Stimulated activated CD8-positive, alpha-beta memory T cell treated with anti-CD3 and anti-CD28 coated beads, Interleukin-4, amount 100 ng/mL, for 1 hour (primary cell): ENCODE measurements at places on chromosomes 5 and 9.

- no peak for DNase-seq
Observed at GRCh38 chr9:113479174-113479621, 15.7 kb downstream of the RGS3 start.

- no peak for DNase-seq
Observed at GRCh38 chr5:3201941-3202340, 393.7 kb upstream of the IRX1 start.

DNA sequence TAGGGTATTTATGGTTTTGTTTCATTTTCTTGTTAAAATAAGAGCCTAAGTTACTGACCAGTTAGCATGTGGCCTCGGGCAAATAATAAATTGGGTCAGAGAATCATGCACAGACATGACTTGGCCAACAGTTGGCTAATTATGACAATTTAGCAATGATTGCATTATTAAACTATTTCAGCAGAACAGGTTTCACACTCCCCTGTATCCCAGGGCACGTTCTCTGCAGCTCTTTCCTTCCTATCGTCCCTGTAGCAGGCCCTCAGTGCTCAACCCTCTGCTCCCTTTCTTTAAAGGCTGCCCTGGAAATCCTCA is 167.9 kb downstream of the TSSK1B start:
- no peak for DNase-seq

- DNase-seq = no peak
Observed at GRCh38 chr9:126488310-126488709, 125.4 kb upstream of the LMX1B start.

GRCh38 chr9:93100276-93100636 is 4.2 kb downstream of the CARD19 start:
- DNase-seq = no peak

- no peak for DNase-seq
Observed at GRCh38 chr9:125258160-125258785, 3.4 kb upstream of the GAPVD1 start.

DNA sequence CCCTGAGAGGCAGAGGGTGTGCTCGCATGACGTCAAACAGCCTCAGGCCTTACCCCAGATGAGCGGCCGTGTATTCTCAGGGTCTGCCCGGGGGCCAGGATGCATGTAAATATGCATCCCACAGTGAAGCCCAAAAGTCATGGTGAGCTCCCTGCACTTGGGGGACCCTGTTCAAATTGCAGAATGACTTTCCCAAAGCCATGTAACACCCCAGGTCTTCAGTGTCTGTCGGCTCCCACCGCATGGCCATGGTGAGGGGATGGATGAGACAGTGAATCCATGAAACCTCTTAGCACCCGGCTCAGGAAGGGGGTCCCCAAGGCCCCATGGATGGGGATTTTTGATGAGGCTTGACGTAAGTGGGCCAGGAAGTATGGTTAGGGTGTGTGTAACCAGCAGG is 9.3 kb upstream of the COL5A1 start:
- DNase-seq = no peak

- DNase-seq = no peak
Observed at GRCh38 chr5:116013207-116013785, 19.0 kb upstream of the ARL14EPL start.

DNA sequence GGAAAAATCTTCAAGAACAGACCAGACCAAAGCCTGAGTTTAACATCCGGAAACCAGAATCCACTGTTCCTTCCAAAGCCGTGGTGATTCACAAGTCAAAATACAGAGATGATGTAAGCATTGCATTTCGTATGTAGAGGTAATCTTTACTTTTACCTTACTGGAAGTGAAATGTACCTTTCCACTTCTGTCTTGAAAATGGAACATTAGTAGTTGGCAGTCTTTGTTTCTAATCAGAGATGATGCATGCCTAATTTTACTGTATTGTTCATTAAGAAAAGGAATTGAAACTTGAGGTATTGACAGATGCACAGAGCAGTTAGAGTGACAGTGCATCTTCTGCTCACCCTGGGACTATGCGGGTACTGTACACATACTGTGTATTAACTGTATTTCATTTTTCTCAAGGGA is 34.6 kb downstream of the HABP4 start:
- DNase-seq = no peak

DNA sequence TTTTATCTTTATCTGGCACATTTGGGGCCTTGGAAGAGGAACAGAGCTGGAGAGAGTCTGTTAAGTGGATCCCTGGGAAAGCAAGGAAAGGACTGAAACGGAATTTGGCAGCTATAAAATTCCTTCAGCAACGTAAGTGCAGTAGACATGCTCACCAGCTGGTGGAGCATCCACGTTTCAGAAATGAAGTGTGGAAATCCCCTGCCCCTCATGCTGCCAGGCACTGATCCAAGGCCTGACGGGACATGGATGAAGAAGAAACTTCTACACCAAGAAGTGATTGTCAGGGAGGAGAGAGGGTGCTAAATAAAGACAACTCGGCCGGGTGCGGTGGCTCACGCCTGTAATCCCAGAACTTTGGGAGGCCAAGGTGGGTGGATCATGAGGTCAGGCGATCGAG is 209.3 kb downstream of the ROR2 start:
- no peak for DNase-seq

GRCh38 chr5:123527190-123527589 is 15.2 kb downstream of the CSNK1G3 start:
- DNase-seq = no peak

DNA sequence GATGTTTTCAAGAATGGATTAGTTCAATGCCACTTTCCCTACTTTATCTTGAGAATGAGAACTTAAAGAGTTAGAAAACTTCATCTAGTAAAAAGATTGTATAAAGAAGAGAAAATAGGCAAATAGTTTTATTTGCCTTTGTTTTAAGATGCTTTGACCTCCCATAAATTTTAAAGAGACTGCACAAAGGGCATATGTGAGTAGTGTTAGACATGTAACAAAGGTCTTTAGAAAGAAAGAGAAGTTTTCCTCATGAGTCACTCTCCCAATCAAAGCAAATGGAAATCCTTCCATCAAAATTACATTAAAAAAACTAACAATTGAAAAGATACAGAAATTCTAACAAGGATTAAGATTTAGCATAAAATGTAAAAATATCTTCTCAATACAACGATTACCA is 381.8 kb upstream of the KIF2A start:
- DNase-seq = no peak

GRCh38 chr5:91101600-91102379 is 281.3 kb downstream of the ARRDC3 start:
- peak; percentile 6 for DNase-seq

DNA sequence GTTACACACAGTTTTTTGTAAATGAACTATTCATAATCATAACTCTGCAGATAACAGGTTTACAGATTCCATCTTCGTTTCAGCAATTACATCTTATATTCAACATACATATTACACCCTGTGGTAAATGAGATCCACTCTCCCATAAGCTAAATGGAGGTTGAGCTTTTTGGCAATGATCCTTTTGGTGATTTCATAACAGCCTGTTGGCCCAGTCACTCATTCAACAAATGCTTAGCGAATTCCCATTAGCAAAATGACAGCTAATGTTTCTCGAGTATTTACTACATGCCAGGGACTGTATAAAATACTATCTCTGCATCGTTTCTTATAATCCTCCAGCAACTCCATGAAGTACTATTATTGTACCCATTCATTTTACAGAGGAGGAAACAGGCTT is 25.4 kb upstream of the AGXT2 start:
- no peak for DNase-seq

GRCh38 chr5:149011084-149011483 is 51.8 kb downstream of the SH3TC2 start:
- DNase-seq = no peak

- no peak for DNase-seq
Observed at GRCh38 chr9:33884856-33885701, 68.1 kb downstream of the UBE2R2 start.

GRCh38 chr9:126049088-126049487 is 277.5 kb upstream of the MVB12B start:
- no peak for DNase-seq

GRCh38 chr5:113693701-113694100 is 180.2 kb downstream of the YTHDC2 start:
- DNase-seq = no peak

GRCh38 chr5:141647851-141648250 is 3.4 kb downstream of the FCHSD1 start:
- DNase-seq = no peak

DNA sequence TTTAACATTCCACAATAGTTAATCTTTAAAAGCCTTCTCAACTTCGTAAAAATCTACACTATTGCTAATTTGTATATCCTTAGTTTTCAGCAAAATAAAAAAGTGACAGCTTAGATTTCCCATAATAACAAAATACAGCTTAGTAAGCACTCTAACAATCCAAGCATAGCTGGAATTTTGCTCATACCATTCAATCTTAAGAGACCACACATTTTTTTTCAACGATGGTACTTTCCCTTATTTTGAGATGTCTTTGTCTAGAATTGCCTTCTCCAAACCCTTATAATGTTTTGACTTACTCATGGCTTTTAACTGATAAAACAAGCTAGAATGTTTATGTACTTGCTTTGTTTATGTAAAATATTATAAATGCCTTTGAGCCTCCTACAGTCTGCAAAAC is 65.6 kb downstream of the HOMER1 start:
- DNase-seq = no peak

- no peak for DNase-seq
Observed at GRCh38 chr5:171422495-171422894, 3.0 kb downstream of the FGF18 start.

GRCh38 chr9:115888131-115888530 is 265.5 kb upstream of the PAPPA start:
- no peak for DNase-seq

DNA sequence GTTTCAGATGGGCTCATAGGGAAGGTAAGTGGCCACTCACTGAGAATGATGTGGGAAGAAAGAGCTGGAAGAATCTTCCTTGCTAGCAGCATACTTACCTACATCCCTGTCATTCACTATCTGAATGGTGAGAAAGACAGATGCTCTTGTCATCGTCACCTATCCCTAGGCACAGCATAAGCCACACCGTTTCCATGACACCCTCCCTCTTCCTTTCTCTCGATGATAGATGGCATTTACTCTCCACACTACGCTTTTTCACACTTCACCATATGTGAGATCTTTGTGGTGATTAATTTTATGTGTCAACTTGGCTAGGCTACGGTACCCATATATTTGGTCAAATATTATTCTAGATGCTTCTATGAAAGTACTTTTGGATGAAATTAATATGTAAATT is 44.4 kb upstream of the FER start:
- DNase-seq = no peak

- no peak for DNase-seq
Observed at GRCh38 chr5:64678374-64678773, 11.9 kb upstream of the SHISAL2B start.

DNA sequence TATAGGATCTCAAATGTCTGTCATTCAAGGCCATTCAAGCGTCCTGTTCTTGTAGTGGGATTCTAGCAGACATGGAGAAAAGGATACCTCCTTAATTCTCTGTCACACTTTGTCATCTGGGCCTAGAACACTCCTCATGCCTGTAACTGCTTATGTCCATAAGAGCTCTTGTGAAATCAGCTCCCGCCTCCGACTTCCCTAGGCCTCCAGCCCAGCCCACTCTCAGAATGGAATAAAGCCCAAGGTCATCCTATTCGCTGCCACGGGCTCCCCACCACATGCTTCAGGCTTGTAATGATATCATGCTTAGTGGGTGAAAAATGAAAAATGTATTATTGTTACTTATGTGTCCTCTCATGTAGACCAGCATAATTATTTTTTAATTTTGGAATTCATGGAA is 632.5 kb downstream of the ISL1 start:
- DNase-seq = no peak

GRCh38 chr5:65874241-65874640 is 52.1 kb upstream of the ERBIN start:
- DNase-seq = no peak

- no peak for DNase-seq
Observed at GRCh38 chr9:120569556-120569955, 10.4 kb downstream of the CDK5RAP2 start.

DNA sequence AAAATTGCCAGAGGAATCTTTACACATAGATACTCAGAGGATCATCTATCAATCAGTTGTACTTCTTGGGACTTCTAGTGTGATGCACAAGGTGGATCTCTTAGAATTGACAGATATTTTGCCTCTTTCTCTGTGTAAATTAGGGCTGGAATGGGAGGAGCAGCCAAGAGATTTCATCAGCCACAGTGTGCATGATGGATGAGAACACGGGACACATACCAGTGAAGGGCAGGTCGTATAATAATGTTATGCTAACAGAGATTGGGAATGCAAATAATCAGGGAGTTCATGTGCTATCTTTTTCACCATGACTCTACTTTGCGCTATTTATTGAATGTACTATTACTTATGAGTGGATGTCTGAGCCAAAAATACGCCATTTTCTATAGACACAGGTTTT is 43.3 kb upstream of the ISOC1 start:
- DNase-seq = no peak

DNA sequence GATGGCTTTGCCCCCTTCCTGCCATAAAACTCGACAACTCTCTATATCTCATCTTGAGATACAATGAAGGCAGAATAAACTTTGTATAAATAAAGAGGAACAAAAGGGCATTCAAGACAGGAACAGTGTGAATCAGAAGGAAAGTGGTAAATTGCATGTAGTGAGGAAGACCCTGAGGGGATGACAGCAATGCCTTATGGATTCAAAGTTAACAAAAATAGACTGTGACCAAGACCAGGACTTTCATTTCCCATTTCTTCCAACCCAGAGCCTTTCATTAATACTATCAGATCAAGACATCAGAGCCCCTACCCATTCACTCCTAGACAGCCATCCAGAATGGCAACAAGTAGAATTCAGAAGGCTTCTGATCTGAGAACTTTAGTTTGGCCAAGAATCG is 46.4 kb upstream of the ZNF462 start:
- DNase-seq = no peak

DNA sequence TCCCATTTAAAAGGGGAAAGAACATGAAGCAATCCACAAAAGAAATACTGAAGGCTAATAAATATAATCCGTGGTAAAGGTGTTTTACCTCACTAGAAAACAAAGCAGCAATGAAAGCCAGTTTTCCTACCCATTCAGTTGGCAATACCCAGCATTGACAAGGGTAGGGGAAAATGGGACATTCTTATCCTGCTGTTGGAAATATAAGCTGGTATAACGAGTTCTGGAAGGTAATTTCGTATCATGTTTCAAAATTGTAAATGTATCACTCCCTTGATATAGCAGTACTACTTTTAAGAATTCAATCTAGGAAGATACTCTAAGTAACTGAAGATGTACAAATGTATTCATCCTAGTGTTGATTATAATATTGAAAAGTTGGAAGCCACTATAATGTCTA is 22.9 kb upstream of the RALGPS1 start:
- no peak for DNase-seq
